Skeletal muscle cell (primary cell): ENCODE measurements at places on chromosomes 16 and 17.

GRCh38 chr17:49952209-49952911 lies 16.6 kb upstream of the DLX4 start:
- DNase-seq, result no peak

DNA sequence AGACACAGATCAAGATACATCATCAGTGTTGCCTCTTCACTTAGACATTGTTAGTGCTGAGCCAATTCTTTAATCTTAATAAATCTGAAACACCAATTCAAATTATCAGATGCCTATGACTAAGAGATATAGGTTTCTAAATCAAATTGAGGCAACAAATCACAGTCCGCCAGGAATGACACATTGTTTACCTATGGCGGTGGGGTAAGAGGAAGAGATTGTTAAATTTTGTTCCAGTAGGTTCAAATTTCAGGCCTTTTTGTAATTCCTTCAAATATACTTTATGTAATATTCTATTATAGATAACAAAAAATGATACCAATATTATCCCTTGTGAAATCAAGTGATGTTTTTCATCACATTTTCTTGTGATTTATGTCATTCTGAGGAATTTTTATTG lies 145.9 kb downstream of the CDH8 start:
- no peak for DNase-seq

- DNase-seq, result no peak
These were observed 883 bp upstream of the TAF15 start for GRCh38 chr17:35808240-35808961.

DNA sequence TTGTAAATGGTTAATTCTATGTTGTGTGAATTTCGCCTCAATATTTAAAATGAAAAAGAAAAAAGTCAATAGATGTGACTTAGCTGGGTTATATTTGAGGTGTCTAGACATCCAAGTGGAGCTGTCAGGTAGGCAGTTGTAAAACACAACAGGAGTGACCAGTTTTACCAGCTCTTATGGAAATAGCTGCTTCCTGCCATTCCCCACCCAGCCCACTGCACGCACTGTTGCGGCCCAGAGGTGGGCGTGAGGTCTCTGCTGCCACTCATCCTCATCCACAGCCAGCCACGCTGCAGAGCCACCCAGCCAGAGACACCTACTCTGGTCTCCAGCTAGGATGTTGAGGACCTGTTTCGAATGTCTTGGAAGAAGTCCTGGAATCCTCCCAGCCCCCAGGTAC lies 3.4 kb upstream of the CARD14 start:
- no peak for DNase-seq

- DNase-seq, result no peak
These were observed 31.5 kb downstream of the NLRP1 start for GRCh38 chr17:5552841-5553240.

DNA sequence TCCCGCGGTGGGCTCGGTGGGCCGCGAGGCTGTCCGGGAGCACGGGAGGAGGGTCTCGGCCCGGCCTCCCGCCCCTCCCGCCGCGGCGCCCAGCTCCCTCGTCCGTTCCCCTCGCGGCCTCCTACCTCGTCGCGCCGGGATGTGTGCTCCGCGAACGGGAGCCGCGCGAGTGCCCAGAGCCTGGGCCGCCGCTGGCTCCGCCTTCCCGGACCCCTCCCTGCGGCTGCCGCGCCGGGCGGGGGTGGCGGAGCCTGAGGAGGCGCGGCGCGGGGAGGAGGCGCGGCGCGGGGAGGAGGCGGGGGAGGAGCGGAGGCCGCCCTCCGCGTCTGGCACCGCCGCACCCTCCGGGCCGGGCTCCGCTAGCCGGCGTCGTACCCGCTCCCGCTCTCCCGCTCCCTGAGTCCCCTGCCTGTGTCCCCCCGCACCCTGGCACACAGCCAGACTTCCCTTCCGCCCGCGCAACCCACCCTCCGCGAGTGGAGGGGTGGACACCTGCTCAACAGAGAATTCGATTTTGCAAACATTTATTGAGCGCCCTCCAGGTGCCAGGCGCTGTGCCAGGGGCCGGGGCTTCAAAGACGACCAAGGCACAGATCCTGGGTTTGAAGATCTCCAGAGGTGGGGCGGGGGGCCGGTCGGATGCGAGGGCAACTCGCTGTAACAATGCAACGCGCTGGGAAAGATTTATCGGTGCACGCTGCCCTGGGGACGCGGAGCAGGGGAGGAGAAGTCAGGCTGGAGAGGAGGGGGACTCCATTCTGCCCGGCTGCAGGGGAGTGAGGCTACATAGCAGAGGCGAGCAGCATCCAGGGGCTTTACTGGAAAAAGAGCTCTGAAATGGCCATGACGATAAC lies at the start of gene MPP3:
Gene MPP3, minus strand, starts transcription at position 171 of the 854 bp plus-strand sequence. CDS start 1,240 bp downstream, outside the sequence.
- peak; percentile 16 for DNase-seq

DNA sequence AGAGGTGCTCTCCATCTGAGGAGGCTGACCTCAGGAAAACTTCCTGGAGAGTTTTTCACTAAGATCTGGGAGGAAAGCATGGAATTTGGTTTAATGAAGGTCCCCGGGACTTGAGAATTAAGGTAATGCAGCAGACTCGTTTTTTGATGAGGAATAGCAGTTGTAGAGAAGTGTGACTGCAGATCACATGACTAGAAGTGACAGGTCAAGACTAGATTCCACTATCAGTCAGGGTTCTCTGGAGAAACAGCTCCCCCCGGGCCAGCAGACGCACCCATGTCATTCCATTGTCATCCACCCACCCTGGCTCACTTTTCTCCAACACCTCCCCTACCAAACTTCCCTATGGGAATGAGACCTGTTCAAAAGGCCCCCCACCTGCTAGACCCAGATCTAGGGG lies 1.9 kb upstream of the DHRS13 start:
- DNase-seq, result no peak

DNA sequence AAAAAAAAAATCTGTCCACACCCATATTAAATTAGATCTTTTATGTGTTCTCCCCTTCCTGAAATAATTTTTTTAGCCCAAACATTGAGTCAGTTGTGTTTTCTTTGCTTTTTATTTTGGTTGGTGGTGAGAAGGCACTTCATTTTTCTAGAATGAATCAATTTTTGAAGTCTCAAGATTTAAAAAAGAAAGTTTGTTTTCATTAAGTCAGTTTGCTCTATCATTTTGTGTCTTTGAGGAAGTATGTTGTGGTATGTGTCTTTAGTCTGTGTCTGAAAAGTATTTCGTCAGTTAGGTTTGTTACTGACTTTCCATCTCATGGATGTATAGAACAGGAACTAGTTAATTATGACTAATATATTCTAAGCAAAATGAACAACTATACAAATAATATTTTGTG lies 3.8 kb downstream of the IGF2BP1 start:
- DNase-seq, result no peak

DNA sequence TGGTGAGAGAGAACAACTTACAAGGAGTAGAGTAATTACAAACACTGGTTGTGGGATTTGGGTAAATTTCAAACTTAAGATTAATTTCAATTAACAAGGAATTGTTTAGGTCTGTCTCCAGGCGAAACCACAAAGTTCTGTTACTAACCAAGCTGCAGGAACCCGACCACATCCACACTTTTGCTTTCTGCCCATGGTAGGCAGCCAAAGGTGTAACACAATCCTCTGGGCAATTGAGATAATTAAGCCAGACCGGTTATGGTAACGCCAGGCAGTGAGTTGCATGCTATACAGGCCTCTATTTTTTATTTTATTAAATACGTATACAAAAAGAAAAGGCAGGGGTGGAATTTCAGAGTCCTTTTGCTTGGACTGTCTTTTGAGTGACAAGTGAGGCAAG lies 12.0 kb downstream of the KCNJ2 start:
- DNase-seq, result no peak

GRCh38 chr16:84159800-84160199 lies 14.7 kb downstream of the DNAAF1 start:
- no peak for DNase-seq

DNA sequence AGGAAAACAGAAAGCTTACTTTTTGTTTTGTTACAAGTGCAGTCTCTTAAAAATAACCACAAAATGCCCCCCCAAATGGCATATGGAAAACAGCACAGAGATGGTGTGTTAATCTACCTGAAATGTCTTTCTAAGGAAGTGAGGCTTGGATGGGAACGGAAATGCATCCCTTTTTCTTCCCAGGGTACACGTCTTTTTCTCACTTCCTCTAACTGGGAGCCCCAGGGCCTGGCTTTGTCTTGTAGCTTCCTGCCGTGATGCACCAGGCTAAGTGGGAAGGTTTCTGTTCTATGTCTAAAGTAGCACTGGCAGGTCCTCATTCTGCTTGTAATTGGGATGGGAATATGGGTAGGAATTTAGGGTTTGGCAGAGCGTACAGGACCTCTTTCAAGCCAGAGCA lies 52.5 kb upstream of the CACNG3 start:
- no peak for DNase-seq

DNA sequence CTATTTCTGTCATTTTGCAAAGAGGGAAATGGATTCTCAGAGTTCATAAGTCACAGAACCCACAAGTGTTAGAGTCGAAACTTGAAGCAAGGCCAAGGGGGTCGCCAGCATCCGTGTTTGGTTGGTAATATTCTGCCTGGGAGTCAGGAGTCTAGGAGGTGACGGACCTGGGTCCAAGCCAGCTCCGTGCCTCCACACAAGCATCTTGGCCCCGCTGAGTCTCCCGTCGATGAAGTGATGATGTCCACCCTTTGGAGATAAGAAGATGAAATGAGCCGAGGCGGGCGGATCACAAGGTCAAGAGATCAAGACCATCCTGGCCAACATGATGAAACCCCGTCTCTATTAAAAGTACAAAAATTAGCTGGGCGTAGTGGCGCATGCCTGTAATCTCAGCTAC lies 53.2 kb upstream of the TNRC6C start:
- no peak for DNase-seq

- no peak for DNase-seq
These were observed 21.1 kb downstream of the WIPI1 start for GRCh38 chr17:68435876-68436842.

DNA sequence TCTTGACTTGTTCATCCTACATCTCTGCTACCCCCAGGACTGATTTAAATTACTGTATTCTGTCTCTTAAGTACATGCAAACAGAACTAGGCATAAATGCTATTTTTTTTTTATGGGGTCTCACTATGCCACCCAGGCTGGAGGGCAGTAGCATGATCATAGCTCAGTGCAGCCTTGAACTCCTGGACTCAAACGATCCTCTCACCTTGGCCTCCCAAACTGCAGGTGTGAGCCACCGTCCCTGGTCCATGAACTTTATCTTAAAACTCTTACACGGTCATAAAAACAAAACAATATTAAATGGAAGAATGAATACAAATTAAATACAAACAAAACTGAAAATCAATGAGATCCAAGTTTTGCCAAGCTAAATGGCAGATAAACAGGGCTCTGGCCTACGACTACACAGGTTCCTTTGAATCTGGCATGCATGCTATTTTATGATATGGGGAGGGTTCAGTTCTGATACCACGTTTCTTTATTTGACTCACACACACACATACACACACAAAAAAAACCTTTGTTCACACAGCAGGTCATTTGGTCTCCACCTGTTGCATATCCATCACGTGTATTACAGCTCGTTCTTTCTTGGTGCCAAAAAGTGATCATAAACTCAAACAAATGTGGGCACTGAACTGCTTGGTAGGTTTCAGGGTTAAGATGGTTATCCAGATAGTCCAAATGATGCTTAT lies 1.1 kb upstream of the PKD1L3 start:
- DNase-seq, result no peak

DNA sequence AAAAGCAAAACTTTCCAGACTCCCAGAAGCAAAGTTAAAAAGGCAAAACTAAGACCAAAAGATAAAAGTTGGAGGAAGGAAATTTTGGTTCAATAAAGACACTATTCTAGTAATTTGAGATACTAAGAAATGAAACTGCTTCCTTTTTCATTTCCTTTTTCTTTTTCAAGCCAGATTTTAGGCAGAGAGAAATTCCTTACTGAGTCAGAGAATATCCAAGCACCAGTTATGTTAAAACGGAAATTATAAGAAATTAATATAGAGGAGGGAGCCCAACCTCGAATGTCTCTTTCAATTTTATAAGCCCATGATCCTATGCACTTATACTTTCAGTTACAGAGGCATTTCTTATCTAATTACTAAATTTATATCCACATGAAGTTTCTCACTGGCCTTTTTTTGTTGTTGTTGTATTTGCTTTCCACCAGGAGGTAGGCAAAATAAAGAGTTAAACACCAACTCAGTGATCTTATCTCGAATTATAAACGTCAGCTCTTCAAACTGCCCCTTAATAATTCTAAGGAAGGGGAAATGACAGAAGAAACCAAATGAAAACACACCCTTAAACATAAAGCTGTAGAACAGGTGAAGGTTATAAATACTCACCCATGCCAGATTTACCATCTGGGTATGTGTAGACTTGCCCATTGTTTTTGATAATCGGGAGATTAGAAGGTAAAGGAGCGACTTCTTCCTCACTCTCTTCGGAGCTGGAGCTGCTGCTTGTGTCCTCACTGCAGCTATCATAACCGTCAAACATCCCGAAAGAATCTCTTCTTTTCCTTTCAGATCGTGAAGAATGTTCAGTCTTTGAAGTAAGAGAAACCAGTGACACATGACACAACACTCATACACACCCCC lies 35.2 kb downstream of the MBTD1 start:
- no peak for DNase-seq

- no peak for DNase-seq
These were observed 216.7 kb downstream of the C16orf95 start for GRCh38 chr16:87100306-87101058.

- no peak for DNase-seq
These were observed 5.0 kb downstream of the SEC14L1 start for GRCh38 chr17:77145612-77146245.

- no peak for DNase-seq
These were observed 7.8 kb downstream of the GABARAPL2 start for GRCh38 chr16:75573955-75574354.

GRCh38 chr16:66324815-66325515 lies 41.5 kb upstream of the CDH5 start:
- DNase-seq, result no peak

GRCh38 chr17:56779322-56779721 lies 54.4 kb downstream of the C17orf67 start:
- DNase-seq, result no peak

GRCh38 chr17:72145962-72146361 lies 25.1 kb downstream of the SOX9 start:
- DNase-seq, result no peak

GRCh38 chr16:57823836-57824235 lies 21.5 kb upstream of the KIFC3 start:
- no peak for DNase-seq

GRCh38 chr16:79598348-79599181 lies 2.0 kb downstream of the MAF start:
- peak; percentile 13 for DNase-seq

- DNase-seq, result no peak
These were observed 63.9 kb upstream of the CNEP1R1 start for GRCh38 chr16:49961089-49961488.

DNA sequence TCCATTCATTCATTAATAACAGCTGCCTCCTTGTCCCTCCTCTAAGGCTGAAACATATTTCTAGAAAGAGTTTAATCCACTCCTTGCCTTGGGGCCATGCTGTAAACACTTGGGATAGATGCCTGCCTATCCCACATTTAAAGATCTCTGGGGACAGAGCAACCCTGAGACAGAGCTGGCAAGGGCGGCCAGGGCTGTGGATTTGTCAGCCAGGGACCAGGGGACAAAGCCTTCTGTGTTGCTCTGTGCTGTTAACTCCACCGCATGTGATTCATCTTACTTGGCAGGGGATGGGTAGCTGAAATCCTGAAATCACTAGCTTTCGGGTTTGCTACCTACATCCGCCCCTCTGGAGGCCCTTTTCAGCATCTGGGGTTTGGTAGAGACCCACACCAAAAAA lies 392.9 kb downstream of the SLC39A11 start:
- DNase-seq, result no peak
